ENCODE measurements at places on chromosomes 1 and 21.

DNA sequence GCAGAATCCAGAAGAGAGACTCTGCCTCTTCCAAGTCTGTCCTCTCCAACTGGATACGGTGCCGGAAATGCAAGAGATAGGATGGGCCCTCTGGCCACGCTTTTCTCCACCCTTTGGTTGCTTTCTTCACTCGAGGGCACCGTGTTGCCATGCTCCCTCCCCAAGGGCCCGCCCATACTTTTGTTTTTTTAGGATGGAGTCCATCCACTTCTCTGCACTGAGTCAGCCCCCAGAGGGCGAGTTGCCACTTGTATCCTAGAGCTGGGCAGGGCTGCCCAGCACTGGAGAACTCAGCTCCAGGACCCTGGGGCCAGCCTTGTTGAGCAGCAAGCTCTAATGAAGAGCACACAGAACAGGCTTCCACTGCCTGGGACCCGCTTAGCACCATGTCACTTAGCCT, 25.5 kb downstream of the IFNGR2 start:
- no peak for DNase-seq

DNA sequence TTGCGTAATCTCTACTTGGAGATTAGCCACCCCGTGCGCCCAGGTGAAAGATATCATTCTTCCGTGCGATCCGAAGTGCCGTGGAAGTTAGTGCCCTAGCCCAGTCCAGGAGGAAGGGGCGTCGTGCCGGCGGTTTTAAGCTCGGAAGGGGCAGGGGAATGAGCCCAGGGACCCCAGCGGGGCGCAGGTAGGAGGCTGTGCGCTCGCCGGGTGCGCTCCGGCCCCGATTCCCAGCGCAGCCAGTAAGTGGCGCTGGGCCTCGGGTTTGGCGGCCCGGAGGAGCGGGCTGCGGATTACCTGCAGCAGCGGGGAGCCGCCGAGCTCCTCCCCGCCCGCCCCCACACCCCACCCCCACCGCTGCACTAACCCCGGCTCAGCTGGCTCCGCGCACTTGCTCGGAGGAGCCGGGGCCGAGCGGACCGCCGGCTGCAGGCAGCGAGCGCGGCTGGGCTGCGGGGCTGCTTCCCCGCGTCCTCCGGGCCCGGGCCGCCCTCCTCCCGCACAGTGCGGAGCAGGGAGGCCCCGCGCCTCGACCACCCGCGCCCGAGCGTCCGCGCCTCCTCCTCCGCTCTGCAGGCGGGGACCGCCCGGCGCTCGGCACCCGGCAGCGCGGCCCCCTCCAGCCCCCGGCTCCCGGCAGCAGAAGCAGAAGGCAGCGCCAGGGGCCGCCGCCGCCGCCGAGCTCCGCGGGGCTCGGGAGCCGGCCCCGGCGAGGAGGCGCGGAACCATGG, at the start of gene RYR2:
TSS of gene RYR2 (plus strand) at position 390 of the 731 bp plus-strand sequence. CDS start at position 728, 338 bp downstream.
- DNase-seq, result no peak

DNA sequence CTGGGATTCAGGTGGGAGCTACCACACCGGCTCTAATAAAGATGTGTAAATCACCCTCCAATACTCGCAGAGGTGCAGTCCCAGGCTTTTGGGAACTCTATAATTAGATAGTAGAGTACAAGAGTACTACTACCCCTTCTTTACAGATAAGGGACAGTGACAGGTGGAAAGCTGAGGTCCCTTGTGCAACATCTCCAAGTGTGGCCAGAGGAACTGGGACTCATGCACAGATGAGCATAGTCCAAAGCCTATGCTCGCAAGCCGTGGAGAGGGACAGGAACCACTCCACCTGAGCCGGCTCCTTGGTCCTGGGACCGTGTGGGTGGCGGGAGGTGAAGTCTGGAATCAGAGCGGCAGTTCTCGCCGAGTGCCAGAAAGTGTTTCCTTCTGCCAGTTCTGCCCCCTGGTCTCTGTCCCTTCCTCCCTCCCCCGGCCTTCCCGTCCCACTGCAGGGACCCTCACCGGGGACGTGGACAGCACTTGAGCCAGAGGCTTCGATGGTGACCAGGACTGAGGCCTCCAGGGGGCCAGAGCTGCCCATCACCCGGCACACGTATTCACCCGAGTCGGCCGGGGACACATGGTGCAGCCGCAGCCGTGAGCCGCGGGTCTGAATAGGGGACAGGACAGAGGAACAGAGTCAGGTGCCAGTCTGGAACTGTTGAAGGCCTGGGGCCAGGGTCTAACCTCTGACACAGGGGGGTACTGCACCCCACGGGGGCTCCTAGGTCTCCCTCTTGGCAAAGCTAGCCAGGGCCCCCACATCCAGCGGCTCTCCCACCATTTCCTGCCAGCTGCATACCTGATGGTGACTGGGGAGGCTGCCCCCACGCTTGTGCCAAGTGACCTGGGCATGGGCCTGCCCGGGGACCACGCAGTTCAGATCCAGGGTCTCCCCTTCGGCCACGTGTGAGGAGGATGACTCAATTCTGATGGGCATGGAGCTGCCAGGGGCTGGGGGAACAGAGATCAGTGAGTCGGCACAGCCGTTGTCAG, 33.9 kb downstream of the LDLRAD2 start:
- DNase-seq, result no peak

- no peak for DNase-seq
These were observed 390 bp upstream of the S100A9 start for GRCh38 chr1:153357076-153357852.

DNA sequence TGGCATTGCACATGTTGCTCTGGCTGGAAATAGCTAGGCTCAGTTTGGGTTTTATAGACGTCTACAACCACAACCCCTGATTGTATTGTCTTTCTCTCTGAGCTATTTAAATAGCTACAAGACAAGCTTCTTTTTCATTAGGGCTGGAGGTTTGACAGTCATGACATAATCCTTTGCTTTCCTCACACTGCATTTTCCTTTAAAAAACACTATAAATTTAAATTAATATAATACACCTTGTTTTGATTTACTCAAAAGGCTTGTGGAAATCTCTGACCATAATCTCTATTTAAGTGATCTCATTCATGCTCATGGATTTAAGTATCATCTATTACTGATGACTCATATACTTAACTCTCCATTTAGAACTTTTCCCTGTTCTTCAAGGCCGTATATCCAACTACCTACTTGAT, 50.4 kb upstream of the PTGFR start:
- no peak for DNase-seq

GRCh38 chr1:93275634-93276295, 69.9 kb upstream of the DR1 start:
- no peak for DNase-seq

Data from activated CD4-positive, alpha-beta T cell treated with anti-CD3 and anti-CD28 coated beads for 4 hours (primary cell).